Stimulated activated CD4-positive, alpha-beta T cell treated with anti-CD3 and anti-CD28 coated beads, Interleukin-1b, Interleukin-23, amount 100 ng/mL, for 24 hours (primary cell): ENCODE measurements at places on chromosomes 4 and X.

- DNase-seq = no peak
These were observed 254.4 kb upstream of the BOD1L1 start for GRCh38 chr4:13881892-13882291.

DNA sequence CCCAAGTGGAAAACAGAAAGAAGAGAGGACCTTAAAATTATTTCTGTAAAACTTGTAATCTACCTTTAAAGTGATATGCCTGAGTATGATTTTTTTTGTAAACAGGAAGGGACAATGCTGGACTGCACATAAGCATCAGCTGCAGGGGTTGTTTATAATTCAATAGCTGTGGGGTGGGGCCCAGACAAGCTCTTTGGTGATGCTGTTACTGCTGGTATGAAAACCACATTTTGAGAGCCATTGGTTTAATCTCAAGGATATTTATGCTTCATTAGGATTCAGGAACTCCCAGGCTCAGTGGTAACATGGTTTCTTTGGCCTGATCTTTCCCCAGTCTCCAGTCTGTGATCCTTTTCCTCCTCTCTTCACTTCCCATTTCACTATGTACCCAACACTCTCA, 34.3 kb upstream of the GRPR start:
- DNase-seq = no peak

GRCh38 chr4:30939684-30940083, 219.5 kb downstream of the PCDH7 start:
- no peak for DNase-seq

DNA sequence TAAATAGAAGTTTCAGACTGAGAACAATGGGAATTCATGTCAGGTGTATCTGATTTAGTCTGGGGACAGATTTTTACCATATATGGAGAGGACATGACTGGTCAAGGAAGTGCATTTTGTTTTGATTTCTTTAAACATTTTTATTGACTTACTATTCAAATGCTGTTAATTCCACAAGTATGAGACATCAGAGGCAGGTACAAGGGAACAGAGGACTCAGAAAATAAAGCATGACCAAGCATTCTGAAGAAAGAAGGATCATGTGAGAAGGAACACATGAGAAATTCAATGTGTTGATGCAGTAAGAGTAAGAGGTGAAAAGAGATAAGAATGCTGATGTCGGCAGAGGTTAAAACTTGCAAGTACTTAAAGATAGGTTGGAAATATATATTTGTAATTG, 1452.6 kb downstream of the PCDH7 start:
- no peak for DNase-seq

- no peak for DNase-seq
These were observed 1.3 kb downstream of the ACE2 start for GRCh38 chrX:15599461-15599860.

- DNase-seq = no peak
These were observed 2.9 kb upstream of the MND1 start for GRCh38 chr4:153341575-153342090.

DNA sequence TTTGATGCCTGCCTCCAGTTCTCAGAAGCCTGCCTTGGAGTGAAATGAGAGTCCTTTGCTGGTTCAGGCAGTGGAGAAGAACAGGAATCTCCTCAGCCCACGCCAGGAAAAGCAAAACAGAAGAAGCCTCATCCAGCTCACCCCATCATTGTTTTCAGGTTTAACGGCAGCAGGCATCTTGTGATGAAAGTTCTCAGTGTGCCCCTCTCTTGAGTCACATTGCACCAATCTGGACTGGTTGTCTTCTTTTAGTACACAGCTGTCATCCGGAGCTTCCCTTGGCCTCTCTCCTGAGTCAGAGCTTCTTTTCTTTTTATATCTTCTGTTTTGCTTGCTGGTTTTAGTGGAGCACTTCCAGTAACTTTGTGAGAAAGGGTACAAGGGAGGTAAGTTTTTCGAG, 50.9 kb downstream of the TSPAN7 start:
- DNase-seq = no peak

GRCh38 chrX:39814391-39814790, 283.4 kb downstream of the BCOR start:
- DNase-seq = no peak

DNA sequence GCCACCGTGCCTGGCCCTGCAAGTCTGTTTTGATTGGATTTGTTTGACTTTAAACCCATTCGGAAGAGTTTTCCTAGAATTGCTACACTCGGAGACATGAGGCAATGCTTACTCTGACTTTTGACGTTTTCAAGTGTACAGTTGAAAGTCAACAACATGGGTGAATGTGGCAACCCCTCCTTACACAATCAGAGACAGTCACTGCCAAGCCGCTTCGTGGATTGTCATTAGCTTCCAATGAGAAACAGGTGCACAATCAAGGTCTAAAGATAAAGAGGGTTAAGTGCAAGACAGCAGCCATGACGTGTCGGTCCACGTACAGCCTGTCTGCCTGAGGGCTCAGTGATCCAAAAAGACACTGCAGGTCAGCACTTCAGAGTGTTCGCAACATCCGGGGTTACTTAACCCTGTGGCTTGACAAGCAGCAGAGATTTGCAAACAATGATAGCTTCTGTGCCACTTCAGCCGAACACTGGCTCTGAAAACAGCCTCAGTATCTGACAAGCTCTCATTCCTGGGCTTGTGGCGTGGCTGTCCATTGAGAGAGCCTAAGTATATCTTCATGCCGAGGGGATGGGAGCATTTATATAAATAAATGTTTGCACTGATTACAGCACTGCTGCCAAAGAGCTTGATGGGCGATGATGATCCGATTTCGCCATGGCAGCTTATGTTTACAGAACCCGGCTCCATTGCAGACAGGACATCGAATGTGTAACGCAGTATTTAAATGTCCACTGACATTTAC, 180.0 kb downstream of the DHRSX start:
- DNase-seq = no peak

DNA sequence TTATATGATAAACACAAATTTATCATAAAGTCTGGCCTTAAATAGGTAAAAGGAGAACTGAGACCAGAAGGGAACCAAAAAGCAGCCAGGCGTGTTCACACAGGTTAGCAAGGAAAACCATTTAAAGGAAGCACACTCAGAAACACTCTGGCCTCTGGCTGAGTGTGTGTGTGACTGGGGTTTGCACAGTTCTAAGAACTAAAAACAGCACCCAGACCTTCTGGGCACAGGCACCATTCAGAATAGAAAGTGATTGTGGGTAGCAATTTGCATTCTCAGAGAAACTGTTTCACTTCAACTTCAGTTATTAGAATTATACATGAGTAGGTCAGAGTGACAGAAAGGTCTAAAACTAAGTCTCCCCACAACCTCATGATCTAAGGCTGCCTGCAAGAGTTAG, 10.0 kb downstream of the GPR82 start:
- DNase-seq = no peak

DNA sequence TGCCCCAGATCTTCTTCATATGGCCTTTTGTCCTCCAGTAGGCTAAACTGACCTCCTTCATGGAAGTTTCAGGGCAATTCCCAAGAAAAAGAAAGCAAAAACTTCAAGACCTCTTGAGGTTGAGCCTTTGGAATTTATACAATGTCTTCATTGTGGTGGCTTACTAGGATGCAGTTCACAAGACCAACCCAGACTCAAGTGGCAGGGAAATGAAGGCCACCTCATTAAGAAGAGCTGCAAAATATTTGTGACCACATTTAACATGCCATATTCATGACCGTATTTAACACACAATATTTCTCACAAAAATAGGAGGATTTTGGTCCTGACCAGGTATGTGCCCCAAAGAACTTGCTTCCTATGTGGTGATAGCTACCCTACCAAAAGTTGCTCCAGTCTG, 605.5 kb upstream of the PITX2 start:
- DNase-seq = no peak

DNA sequence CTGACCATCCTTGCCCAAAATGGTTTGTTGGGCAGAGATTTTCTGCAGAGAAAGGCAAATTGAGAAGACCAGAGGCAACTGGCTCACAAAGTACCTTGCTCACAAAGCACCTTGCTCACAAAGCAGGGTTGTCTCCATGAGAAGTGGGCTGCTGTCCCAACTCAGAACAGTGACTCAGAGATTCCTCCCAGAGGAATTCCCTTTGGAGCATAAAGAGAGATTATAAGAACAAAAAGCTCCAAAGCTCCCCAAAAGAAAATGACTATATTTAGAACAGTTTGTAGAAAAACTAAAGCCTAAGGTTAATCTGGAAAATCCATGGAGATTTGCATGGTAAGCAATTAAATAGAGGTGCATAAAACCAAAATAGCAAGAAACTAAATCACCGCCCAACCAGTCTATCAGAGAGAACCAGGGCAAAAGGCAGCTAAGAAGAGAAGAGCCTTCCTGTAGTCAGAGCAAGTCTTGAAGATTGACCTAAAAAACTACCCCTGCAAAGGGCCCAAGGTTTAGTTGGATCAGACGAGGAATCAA, 731.4 kb downstream of the FAT4 start:
- DNase-seq = no peak

DNA sequence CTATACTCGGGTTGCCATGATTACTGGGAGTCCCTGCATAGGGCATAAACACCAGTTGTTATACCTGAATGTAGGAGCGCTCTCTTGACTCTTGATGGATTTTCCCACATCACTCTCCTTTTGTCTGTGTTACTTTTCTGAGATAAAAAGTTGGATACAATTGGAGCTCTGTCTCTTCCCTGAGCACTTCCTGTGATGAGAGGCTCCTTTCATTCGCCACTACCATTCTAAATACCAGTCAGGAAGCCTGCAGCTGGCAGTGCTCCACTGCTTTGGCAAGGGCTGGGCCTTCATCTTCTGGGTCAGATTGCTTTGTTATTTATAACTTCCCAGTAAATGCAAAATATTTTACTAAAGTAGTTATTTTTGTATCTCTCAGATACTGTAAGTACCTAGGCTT, 13.9 kb downstream of the TCEANC start:
- no peak for DNase-seq
